Upper lobe of right lung (tissue), 1 donor: ENCODE measurements at places on chromosomes 16 and 17. TPM values are rescaled to one million over a fixed set of nuclear protein-coding genes. Genes with fewer than 3 reads are reported as not detected.

DNA sequence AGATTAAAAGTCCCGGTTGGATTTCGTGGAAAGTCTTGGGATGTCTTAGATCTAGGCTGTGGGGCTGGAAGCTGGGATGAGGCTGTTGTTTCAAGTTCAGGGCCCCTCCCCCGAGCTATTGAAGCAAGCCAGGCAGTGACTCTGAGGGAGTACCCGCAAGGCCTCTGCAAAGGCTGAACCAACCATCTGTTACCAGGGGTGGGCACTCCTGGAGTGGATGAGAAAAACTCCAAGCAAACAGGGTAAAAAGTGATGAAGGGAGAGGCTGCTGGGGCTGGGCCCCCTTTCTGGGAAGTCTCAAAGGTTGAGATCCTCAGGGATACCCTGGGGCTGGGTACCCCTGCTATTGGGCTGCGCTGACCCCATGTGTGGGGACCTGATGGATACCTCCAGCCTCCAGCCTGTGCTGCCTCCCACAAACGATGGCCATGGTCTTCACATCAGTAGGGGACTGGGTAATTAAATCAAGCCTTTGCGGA, 82.4 kb upstream of the KIFC3 start:
- no peak for DNase-seq

- DNase-seq, result no peak
These were observed 34.2 kb downstream of the MPHOSPH6 start for GRCh38 chr16:82135844-82136243.

DNA sequence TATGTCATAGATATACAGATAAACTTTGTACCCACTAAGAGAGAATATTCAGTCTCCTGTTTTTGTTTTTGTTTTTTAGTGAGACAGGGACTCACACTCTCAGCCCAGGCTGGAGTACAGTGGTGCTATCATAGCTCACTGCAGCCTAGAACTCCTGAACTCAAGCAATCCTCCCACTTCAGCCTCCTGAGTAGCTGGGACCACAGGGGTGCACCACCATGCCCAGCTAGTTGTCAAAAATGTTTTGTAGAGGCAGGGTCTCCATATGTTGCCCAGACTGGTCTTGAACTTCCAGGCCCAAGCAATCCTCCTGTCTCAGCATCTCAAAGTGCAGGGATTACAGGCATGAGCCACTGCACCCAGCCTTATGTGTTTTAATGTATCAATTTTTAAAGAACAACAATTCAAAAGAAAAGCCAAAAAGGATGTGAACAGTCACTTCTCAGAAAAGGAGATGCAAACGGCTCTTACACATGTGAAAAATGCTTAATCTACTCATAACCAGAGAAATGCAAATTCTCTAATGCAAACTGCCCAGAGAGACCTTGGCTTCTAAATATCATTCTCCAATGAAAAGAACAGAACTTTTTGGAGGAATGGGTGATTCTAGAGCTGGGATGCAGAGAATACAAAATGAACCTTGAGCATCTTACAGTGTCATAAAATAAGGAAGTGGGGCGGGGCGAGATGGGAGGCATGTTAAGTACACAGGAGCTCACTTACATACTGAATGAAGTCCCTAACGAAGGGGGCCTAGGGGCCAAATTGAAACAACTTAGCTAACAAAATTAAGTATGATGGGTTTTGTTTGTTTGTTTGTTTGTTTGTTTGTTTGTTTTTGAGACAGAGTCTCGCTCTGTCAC, 7.3 kb upstream of the CMTM3 start:
- no peak for DNase-seq

DNA sequence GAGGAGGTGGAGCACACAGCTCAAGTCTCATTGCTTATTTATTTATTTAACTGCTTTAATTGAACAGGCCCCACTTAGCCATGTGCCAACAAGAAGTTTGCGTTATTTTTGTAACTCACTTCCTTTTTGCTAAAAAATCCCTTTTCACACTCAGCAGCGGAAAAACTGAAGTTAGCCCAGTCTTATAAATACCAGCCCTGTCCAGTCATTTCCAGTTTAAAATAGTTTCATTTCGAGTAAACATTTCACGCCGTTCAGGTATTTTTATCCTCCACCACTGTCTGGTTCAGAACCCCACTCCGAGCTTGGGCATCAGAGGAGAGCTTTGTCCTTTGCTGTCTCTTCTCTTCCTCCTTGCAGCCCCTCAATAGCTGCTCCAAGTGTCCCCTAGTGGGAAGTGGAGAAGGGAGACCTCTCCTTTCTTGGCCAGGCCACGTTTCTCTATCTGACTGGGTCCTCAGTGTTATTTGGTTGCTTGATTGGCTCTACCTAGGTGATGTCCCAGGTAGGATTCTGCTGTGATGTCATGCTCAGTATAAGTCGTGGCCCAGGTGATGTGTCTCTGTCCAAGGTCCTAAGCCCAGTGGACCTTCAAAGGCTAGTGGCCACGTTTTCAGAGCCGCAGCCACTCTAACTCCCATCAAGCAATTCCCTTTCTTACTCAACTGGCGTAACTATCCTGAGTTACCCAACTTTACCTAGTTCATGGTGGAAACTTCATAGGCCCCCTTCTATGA, 53.0 kb upstream of the GAS7 start:
- no peak for DNase-seq

GRCh38 chr16:85945424-85945751, 46.4 kb downstream of the IRF8 start:
- DNase-seq, result no peak

GRCh38 chr16:28838558-28838918, 7.6 kb downstream of the TUFM start:
- DNase-seq, result no peak

DNA sequence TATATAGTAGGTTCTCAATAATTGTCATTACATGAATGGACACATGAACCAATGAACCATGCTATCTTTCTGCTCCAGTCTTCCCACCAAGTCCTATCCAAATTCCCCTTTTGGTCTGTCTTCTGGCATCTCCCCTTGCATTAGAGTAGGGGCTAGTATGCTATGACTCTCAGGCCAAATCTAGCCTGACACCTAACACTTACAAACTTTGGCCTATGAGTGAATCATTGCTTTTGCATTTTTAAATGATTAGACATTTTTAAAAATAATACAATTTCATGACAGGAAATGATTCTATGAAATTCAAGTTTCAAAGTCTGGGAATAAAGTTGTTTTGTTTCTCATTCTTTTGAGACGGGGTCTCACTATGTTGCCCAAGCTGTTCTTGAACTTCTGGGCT, 102.5 kb upstream of the MAF start:
- no peak for DNase-seq

DNA sequence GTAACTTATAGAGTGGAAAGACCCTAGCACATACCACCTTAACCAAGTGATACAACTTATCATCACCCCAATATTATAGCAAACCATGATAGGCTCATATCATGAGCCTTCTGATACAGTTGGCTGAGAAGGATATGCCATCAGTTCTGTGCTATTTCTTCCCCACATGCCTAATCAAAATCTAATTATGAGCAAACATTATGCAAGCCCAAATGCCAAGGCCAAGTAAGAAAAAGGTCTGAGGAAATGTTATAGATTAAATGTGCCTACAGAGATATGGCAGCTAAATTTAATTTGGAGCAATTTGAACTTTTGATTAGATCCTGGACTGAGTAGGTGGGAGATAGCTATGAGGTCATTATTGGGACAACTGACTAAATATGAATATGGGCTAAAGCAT, 225.9 kb upstream of the PMFBP1 start:
- DNase-seq, result no peak

DNA sequence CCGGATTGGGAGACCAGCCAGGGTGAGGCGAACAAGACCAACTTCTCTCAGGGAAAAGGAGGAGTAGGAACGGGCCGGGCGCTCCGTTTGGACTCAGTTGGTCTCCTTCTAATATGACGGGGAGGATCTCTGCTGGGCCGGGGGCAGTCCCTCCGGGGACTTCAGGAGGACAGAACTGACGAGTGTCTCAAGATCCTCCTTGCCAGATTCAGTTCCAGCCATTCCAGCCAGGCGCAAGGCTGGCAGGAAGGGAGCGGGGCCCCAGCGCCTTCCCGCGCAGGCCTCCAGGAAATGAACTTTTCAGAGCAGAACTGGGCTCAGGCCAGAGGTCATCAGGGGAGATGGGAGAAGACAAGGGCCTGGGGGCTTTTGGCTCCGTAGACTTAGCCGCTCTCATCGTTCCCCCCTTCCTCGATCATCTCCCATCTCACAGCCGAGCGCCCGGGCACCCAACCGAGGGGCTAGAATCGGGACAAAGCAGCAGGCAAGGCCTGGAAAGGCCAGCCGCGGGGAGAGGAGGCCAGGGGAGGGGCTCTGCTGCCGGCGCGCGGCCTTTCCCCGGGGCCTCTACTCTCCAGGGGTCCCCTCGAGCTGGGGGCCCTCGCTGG, 1.6 kb downstream of the ZNF423 start:
- no peak for DNase-seq

GRCh38 chr16:54875443-54875842, 55.2 kb upstream of the IRX5 start:
- no peak for DNase-seq

- no peak for DNase-seq
These were observed 2.8 kb upstream of the SMIM36 start for GRCh38 chr17:55513885-55514590.

GRCh38 chr16:71893888-71894228, 1.5 kb upstream of the IST1 start:
- DNase-seq, result no peak

DNA sequence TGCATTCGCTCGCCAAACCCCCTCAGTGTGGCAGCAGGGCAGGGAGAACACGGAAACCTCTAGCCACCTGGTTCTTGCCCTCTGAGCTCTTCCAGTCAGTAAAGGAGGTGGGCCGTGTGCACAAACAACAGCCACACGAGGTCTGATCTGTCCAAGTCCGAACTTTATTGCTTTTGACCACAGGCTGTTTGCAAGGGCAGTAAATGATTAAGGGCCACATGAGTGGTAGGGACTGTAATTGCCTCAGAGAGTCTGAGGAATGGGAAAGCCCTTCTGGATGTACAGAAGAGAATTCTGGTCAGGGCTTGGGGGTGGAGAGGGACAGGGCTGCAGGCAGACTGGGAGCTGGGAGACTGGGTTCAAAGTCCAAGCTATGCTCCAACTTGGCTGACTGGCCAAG, 75.7 kb upstream of the LHX1 start:
- DNase-seq, result no peak

DNA sequence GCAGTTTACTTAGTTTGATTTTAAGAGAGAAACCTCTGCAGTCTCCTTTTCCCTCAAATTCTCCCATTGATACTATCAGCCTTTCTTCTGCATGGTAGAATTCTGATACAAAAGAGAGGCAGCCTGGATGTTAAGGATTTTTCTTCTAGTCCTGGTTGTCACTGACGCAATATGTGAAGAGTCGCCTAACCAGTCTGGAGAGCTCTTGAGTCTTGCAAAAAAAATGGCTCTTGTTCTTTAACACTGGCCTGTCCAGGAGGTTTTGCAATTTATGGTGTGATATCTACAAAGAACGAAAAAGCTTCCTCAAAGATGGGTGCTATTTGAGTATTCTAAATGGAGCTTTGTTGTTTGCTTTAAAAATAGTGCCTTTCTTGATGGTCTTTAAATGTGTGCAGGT, 28.9 kb downstream of the COX10 start:
- DNase-seq, result no peak

- no peak for DNase-seq
These were observed 230.8 kb downstream of the ABCC12 start for GRCh38 chr16:47924950-47925349.

DNA sequence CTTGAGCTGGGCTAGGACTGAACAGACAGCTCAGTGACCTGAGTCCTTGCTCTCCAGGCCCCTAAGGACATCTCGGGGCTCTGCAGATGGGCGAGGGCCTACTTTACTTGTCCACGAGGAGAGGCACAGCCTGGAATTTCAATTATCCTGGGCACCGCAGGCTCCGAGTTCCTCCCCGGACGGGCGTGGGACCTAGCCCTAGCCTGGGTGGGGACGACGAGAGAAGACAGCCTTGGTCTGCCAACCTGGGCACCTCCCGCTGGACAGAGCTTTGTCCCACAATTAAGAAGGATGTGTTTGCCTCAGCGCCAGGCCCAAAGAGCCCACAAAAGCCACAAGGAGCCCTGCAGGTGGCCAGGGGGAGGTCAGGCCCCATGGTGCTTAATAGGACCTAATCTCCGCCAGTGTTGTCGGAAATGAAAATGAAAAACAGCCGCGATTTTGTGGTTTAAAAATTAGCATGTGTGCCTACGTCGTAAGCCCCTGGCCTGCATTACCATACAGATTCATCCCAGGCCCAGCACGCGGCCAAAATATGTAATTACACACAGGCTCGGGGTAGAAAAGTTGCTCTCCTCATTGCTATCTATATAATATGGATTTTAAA, 51.4 kb upstream of the LHX1 start:
- DNase-seq, result no peak

GRCh38 chr16:27852681-27853080, 210.8 kb downstream of the GSG1L start:
- peak; percentile 40 for DNase-seq

GRCh38 chr16:74611721-74612120, 4.8 kb upstream of the GLG1 start:
- no peak for DNase-seq

- DNase-seq, result no peak
These were observed 22.6 kb downstream of the TBC1D16 start for GRCh38 chr17:80012765-80013741.

- no peak for DNase-seq
These were observed 259.2 kb downstream of the CBLN1 start for GRCh38 chr16:49022351-49022963.

GRCh38 chr17:9798724-9799123, 7.3 kb upstream of the DHRS7C start:
- no peak for DNase-seq

DNA sequence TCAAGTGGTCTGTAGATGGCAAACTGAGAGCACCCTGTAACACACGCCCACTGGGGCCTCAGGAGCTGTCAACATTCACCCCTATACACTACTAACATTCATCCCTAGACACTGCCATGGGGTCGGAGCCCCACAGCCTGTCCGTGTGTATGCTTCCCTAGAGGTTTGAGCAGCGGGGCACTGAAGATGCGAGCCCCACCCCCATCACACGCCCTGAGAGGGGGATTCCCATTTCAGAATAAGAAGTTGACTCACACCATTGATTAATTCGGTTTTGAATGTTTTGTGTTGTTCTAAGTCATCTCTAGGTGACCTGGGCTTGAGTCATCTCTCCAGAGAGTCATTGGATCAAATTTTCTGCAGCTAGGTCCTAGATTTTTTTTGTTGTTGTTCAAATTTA, 37.3 kb upstream of the MMD start:
- DNase-seq, result no peak

GRCh38 chr16:85464383-85465305, 148.5 kb upstream of the GSE1 start:
- no peak for DNase-seq

GRCh38 chr17:17254036-17254435, 17.1 kb upstream of the FLCN start:
- DNase-seq, result no peak

The CBLN1 gene
- total RNA-seq, result 0.29 TPM

The DUXB gene
- total RNA-seq, result not detected

The KIF2B gene
- total RNA-seq, result not detected

The KRTAP1-1 gene
- total RNA-seq, result not detected

The SCNN1G gene
- 14.8 TPM for total RNA-seq

The CCDC78 gene
- total RNA-seq, result 0.78 TPM

The MT4 gene
- total RNA-seq, result not detected

The SEPTIN12 gene
- not detected for total RNA-seq

The YBX2 gene
- not detected for total RNA-seq

The KCNJ18 gene
- total RNA-seq, result not detected

The CYB5D1 gene
- 7.2 TPM for total RNA-seq

The KCNH4 gene
- 0.26 TPM for total RNA-seq

The FLYWCH1 gene
- total RNA-seq, result 41.3 TPM

The C1QTNF1 gene
- 28.3 TPM for total RNA-seq

The CCL11 gene
- 0.98 TPM for total RNA-seq
